T-cell (primary cell): ENCODE measurements at places on chromosomes 2 and 18.

DNA sequence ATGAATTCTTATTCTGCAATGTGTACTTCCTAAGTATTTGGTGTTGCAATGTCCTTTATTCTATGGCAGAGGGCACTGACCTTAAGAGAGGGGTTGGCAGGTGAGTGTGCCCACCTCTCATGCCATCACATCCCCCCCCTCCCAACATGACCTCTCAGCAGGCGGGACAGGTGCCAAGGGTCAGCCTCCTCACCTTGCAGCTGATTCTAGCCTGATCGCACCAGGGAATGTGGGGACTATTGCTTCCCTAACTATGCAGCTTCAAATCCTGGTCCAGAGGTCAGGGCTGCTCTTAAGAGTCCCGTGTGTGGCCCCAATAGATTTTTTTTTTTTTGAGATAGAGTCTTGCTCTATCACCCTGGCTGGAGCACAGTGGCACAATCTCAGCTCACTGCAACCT lies 9.5 kb downstream of the HJURP start:
- no peak overlapping the region for H3K4me3 ChIP-seq
- H3K4me1 ChIP-seq = no peaks in the 10 kb centered on the region
- no peaks in the 10 kb centered on the region for H3K36me3 ChIP-seq

DNA sequence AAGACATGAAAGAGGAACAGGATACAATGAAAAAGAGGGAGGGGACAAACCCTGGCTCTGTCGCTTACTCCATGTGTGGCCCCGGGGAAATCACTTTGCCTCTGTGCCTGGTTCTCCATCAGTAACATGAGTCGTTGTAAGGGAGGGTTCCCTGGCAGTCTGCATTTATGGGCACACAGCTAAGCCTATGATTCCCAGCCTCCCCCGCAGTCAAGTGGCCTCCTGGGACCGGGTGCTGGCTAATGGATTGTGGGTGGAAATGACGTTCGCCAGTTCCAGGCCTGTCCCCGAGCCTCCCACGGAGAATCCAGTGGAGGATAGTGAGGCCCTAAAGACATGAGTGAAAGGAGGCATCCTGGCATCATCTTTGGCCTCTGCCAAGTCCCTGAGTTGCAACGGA lies 42.7 kb downstream of the SFXN5 start:
- H3K4me3 ChIP-seq = no peak overlapping the region
- no peaks in the 10 kb centered on the region for H3K4me1 ChIP-seq
- no peak overlapping the region for H3K27ac ChIP-seq
- no peak for DNase-seq

- no peak for DNase-seq
- H3K36me3 ChIP-seq = no peaks in the 10 kb centered on the region
- no peak overlapping the region for H3K4me3 ChIP-seq
- H3K4me1 ChIP-seq = no peaks in the 10 kb centered on the region
Measured at GRCh38 chr18:5943514-5943913, 48.2 kb upstream of the TMEM200C start.

GRCh38 chr2:148524519-148524919 lies 120.0 kb upstream of the EPC2 start:
- peaks cover 75% of the 10 kb centered on the region for H3K4me1 ChIP-seq
- H3K27me3 ChIP-seq = no peaks in the 10 kb centered on the region
- H3K27ac ChIP-seq = peak overlapping the region; percentile 77
